SJSA1 (cell line): ENCODE measurements at places on chromosomes 7 and 10. TPM values are rescaled to one million over a fixed set of nuclear protein-coding genes. Genes with fewer than 3 reads are reported as not detected.

DNA sequence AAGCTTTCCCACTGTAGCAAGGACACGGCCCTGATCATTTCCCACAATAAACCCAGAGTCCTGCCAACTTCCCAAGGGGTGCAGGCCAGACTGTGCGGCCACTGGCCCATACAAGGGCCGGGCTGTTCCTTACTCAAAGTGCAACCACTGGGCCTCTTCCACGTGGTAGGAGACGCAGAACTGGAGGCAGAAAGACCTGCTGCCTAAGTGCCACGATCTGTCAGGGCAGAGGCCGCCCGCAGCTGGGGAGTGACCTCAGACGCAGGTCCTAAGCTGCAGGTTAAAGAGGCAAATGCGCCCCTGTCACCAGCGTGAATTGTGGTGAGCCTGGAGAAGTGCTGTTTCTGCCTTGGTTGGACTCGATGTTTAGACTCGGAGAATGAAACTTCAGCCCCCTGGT is 26.2 kb downstream of the GPER1 start:
- peak; percentile 38 for DNase-seq

DLD gene
- 113 and 119 TPM in 2 replicates for total RNA-seq

ZNF488 gene
- total RNA-seq: 0.09 and 1.2 TPM in 2 replicates

WDR86 gene
- total RNA-seq: 0.39 and 0.72 TPM in 2 replicates

FGFBP3 gene
- not detected in 2 replicates for total RNA-seq

DNA sequence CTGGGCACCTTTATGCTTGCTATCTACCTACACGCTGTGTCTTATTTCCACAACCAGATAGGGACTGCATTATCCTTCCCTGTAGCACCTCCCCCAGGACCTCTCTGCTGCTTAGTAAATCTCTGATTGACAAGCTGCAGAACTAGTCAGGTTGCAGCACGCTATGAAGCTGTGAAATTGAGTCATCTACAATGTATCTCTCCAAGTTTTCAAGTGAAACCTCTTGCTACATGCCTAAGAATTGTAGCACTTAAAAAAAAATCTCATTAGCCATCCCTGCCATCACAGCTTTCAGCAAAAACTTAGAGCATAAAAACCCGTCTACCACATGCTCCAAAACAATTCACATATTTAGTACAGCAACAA is 69.7 kb upstream of the FGFR2 start:
- no peak for DNase-seq

GIMAP8 gene
- total RNA-seq: not detected in 2 replicates

GRCh38 chr10:103592186-103593021 is 98.9 kb downstream of the NEURL1 start:
- DNase-seq: no peak

DNA sequence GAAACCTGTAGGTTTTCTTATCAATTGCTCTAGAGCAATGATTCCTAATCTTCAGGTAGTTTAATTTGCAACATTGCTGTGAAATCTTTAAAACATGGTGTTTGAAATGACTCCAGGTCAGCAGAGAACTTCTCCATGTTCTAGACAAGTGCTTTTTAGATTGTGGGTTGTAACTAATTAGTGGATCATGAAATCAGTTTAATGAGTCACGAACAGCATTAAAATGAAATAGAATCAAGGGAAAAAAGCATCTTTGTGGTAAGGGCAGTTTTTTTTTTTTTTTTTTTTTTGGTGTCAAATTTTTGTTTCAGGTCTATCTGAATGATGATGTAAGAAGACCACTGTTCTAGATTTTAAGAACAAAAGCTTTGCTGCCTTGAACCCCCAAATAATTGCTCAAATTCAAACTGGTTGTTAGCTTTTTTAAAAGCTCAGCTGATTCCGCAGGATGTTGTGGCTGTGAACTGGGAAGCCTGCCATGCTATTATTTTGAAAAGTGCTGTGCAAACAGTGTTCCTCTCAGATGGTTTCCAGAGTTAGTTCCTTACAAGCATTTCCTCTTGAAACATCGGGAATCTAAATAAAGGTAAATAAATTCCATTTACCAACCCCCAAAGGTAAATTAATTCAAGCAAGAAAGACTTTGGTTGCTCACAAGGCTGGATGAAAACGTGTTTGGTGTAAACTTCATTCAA is 13.1 kb upstream of the PDK4 start:
- no peak for DNase-seq

GRCh38 chr7:116342125-116342524 is 131.8 kb downstream of the TES start:
- DNase-seq: no peak

IL6 gene
- total RNA-seq: 3.3 and 5.8 TPM in 2 replicates
